ENCODE measurements at places on chromosomes 3 and 15.

- no peak for DNase-seq
Observed at GRCh38 chr15:77107531-77108355, 36.8 kb upstream of the TSPAN3 start.

DNA sequence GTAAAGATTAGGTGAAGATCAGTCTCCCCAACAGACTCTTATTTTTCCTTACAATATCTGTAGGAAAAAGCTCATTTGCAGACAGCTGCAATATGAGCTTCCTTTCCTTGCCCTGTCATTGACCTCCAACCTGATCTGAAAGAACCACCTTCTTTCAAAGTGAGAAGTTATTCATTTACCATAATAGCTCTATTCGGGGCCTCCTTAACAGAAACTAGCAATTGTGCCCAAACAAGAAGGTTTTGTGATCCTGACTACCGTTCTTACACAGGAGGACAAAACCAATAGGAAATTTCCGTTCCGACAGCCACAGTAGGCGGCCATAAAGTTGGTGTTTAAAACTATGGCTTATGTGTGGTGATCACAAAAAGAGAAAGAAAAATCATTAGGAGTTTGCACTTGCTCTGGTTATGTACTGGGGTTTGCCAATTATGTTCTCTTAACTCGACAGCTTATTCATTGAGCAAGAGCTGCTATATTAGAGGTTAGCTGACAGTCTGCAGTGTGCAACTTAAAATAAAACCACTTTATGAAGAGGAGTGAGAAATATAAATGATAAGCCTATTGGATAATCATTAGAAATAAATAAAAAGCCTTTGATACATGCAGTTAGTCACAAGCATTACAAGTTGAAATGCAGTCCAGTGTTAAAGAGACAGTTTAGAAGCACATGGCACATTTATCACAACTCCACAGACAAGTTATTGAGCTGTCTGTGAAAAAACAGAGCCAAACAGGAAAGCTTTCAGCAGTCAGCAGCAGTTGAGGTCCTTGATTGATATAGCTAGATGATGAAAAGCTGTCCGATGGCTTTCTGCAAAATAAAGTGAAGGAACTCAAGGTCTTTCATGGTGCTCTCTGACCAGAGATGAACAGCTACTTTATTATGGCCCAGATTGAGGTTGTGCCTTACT lies 199.8 kb downstream of the WDR72 start:
- DNase-seq: no peak

GRCh38 chr3:65971293-65972252 lies 67.1 kb downstream of the MAGI1 start:
- DNase-seq: no peak

GRCh38 chr15:49979705-49980382 lies 139.2 kb downstream of the ATP8B4 start:
- no peak for DNase-seq

DNA sequence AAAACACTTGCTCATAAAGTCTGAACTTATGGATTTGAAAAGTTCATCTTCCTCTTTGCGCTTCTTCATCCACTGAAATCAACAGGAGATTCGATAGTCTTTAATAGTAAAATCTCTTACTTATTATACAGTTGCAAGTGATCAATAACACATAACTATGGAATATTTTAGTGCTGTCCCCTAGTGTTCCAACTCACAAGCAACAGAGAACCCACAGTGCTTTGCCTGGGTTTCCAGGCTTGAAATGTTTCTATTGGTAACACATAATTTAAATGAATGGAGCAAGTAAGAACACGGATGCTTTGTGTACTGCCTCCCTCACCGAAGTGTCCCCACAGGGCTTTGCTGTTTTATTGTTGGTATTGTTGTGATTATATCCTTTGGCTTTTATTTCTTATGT lies 93.5 kb downstream of the WDR72 start:
- no peak for DNase-seq

GRCh38 chr3:159803459-159803858 lies 185.2 kb upstream of the IL12A start:
- peak; percentile 40 for DNase-seq

DNA sequence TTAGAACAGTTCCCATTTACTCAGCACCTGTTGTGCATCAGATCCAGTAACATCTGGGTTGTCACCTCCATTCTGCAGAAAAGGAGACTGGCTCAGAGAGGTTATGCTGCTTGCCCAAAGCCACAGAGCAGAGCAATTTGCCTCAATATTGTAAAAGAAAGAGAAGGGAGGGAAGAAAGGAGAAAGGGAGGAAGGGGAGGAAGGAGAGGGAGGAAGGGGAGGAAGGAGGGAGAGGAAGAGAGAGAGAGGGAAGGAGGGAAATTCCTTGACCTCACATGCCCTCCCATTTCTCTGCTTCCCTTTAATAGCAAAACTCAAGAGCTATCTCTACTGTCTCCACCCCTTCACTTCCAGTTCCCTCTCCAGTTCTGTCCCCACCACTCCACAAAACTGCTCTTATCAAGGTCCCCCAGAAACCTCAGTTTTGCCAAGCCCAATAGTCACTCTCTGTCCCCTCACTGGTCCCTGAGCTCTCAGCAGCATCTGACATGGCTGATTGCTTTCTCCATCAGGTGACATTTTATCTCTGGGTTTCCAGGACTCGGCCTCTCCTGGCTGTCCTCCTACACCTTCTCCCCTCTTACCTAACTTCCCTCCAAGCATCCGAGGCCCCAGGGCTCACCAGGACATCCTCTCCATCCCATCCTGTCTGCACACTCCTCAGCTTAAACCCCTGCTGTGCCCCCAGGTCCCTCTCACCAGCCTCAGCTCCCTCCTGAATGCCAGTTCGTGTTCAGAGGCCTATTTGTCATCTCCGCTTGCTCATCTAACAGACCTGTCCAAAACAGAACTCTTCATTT lies 104.7 kb upstream of the LINGO1 start:
- no peak for DNase-seq

GRCh38 chr3:107794664-107795443 lies 272.1 kb downstream of the BBX start:
- no peak for DNase-seq

DNA sequence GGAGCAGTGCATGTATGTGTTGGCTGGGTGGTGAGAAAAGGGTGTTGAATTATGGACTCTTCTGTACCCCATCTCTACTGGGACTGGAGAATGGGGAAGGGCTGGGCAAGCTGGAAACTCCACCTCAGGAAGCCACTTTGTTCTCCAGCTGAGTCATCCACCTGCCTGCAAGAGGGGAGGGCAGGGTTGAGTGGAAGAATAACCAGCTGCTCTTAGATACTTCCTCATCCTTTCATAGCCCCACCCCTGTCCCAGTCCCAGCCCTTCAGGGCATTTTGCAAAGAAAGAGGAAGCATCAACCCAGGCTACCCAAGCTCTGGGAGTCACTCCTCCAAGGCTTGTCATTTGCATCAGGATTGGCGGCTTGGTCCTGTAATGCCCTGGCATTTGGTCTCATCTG lies 33.1 kb downstream of the RAB11A start:
- DNase-seq: no peak

DNA sequence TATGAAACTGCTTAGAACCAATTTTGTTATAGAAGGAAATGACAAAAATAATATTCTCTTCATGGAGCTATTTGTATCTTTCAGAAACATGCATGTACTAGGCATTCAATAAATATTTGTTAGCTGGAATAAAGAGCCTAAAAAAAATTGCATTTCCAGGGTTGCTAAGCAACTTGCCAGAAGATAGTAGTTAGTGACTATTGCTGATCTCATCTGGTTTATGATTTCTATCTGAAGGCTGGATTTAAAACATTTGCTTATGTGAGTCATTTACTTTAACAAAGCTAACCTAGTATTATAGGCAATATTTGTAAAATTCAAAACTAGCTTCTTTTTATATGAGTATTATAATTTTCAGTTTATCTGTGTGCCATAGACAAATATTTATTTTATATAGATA lies 78.3 kb downstream of the NAALADL2 start:
- DNase-seq: no peak

- DNase-seq: no peak
Observed at GRCh38 chr3:125641891-125642290, 46.6 kb upstream of the OSBPL11 start.

DNA sequence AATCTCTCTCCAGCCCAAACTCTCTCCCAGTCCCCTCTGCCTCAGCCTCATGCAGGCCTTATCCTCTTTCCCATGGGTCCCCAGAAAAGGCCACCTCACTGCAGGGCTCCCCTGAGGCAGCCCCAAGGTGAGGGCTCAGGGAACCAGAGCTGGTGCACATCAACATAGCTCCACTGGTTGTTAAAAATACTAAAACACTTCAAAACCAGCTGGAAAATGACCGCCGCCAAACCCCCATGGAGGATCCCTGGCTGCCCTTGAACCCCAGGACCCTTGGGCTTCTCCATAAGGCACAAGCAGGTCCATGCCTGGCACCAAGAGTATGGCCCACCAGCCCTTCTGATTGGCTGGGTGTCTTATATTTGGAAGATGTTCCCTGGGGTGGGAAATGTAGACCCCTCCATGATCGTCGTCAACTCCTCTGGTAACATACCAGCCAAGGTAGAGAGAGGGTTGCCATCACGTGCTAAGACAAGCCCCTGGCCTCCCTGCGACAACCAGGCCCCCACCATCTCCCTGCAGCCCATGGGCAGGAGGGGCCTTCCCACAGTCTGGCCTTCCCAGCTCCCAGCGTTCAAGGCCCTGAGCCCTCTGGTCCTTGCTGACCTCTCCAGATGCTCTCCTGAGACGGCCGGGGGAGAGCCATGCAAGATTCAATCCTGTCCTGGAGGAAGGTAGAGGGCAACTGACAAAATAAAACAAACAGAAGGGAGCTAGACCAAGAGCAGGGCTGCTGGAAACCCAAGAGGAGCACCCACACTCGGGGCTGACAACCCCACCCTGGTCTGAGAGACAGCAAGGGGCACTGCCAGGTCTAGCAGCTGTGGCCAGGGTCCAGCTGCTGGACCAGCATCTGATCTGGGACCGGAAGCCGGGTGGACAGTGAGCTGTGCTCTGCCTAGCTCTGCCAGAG lies 132.1 kb upstream of the PRR20G start:
- no peak for DNase-seq

GRCh38 chr15:42329161-42329560 lies 30.1 kb upstream of the CAPN3 start:
- DNase-seq: no peak

DNA sequence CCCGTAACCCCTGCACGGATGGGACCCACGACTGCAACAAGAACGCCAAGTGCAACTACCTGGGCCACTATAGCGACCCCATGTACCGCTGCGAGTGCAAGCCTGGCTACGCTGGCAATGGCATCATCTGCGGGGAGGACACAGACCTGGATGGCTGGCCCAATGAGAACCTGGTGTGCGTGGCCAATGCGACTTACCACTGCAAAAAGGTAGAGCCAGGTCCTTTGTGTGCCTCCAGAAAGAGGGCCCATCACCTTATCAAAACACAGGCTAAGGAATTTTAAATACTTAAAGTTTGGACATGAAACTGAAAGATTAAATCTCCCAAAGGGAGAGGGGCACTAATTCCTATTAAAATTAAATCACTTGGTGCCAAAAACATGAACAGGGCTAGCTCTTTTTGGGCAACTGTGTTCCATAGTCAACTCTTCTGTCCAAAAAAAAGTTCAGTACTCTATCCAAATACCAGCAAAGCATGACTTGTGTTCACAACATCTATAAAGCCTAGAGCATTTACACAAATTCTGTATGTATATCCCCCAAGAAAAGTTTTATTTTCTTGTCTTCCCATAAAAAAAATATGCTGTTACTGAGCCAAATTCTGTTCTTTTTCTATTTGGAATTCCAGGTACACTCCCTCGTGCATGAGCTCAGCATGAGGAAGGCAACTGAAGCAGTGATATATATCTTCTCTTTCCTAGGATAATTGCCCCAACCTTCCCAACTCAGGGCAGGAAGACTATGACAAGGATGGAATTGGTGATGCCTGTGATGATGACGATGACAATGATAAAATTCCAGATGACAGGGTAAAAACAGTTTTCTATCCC lies 9.2 kb downstream of the THBS1 start:
- DNase-seq: peak; percentile 14

GRCh38 chr3:20222274-20222673 lies 36.3 kb upstream of the SGO1 start:
- DNase-seq: no peak

GRCh38 chr3:11235385-11235784 lies 36.8 kb upstream of the ATG7 start:
- no peak for DNase-seq
